ENCODE measurements at places on chromosomes 13 and 19.

DNA sequence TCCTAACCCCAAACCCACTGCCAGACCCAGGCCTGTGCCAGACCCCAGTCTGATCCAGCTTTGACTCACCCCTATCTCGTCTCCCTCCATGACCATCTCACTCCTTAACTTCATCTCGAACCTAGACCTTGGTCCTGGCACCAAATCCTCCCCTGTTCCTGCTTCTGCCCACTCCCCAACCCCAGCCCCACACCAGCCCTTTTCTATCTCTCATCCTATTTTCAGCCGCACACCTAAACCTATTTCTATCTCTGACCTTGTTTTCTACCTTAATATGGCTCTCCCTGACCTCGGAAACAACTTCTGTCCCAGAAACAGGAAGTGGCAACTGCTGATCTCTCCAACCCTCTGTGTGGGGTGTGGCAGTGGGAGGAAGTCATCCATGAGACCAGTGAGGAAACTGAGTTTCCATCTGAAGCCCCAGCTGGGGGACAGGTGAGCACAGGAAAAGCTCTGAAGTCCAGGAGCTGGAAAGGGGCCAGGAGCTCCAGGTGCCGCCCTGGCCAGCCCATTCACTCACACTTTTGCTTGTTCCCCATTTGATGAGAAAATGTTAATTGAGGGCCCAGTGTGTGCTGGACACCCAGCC lies 13.7 kb downstream of the PTH2 start:
- peak; percentile 76 for DNase-seq

DNA sequence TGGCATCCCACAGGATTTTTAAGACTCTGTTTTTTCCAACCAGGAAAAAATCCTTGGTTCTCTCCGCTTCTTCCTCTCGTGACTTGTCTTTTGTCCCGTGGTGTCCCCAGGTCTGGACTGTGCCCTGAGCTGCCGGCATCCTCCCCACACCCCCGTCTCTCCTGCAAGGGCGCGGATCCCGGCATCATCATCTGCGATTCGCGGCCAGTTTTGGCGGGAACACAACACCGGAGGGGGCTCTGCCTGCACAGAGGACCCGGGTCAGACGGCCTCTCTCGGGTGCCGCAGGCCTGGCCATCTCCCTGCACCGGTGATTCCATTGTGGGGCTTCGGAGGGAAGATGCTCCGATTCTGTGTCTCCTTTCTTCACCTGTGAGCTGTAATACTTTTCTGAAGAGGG lies 18.8 kb upstream of the GAS6 start:
- no peak for DNase-seq

GRCh38 chr13:59686798-59687394 lies 476.8 kb downstream of the DIAPH3 start:
- DNase-seq, result no peak

DNA sequence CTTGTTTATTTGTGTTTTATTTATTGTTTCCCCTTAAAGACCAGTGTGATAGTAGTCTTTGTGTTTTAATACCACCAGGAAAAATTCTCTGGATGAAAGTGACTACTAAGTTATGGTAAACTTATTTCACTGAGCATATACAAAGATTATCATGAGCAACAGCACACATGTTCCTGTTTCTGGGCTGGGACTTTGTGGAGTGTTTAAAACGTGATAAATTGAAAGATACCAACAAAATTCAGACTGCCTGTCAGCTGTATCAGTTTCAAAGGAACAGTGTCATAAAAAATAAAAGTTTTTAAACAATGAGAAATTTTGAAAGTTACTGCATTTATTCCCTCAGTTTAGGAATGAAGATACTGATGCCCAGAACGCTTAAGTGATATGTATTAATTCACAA lies 259.4 kb downstream of the DACH1 start:
- no peak for DNase-seq

GRCh38 chr13:44921246-44921877 lies 67.9 kb downstream of the NUFIP1 start:
- DNase-seq, result no peak

- peak; percentile 56 for DNase-seq
Measured at GRCh38 chr13:96824140-96824539, 170.1 kb downstream of the OXGR1 start.

GRCh38 chr13:112205990-112206389 lies 139.0 kb downstream of the SOX1 start:
- DNase-seq, result no peak

GRCh38 chr19:45215391-45216191 lies 29.6 kb downstream of the EXOC3L2 start:
- DNase-seq, result no peak

DNA sequence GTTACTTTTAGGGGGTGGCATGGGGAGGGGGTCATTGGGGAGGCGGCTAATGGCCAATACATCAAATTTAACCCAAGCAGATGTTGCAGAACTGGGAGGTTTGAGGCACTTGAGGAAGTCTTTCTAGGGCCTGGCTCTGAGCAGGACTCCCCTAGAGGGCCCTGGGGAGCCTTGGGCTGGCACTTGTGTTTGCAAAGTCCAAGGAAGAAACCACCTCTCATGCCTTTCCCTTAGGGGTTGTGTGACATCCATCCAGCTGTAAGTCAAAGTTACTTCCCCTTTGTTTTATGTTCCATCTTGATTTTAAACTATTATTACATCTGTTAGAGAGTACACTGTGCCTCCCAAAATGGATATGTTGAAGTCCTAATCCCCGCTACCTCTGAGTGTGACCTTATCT lies 159.9 kb downstream of the KATNAL1 start:
- DNase-seq, result no peak

DNA sequence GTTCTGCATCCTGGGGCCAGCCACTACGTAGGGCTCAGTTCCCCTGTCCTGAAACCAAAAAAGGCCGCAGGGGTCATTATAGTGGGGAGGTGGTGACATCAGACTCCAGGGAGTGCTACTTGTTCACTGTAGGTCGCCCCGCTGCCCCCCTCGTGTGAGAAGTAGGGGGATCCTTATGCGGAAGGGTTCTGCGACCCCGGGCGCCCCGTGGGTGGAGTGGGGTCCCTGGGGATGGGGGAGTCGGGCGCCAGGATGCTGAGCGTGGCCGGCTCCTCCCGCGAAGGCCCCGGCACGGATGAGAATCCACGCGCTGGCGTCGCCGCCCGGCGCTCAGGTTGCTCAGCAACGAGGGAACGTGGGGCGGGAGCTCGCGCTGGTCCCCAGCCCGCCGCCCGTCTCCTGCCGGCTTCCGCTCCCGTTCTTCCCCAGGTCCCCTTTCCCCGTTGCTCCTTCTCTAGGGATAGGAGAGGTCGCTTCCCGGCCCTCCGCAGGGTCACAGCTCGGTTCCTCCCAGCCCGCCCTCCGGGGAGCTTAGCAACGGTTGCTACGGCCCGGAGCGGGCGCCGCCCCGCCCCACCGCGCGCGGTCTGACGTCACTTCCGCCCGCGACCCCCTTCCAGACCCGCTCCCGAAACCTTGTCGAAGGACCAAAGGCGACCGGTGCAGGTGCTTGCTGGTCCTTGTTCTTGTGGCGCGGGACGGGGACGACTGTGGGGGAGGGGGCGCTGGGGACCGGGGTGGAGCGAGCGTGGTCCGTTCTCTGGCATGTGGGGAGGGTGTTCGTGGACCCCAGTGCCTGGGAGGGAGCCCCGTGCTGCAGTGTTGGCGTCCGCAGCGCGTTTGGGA lies at the start of gene NAT14:
Gene NAT14, plus strand, starts transcription at position 596 of the 846 bp plus-strand sequence. CDS start 521 bp downstream, outside the sequence.
- DNase-seq, result peak; percentile 23

- no peak for DNase-seq
Measured at GRCh38 chr13:25776722-25777121, 275.1 kb downstream of the SHISA2 start.

- no peak for DNase-seq
Measured at GRCh38 chr19:7122701-7123100, 53.2 kb downstream of the ZNF557 start.

DNA sequence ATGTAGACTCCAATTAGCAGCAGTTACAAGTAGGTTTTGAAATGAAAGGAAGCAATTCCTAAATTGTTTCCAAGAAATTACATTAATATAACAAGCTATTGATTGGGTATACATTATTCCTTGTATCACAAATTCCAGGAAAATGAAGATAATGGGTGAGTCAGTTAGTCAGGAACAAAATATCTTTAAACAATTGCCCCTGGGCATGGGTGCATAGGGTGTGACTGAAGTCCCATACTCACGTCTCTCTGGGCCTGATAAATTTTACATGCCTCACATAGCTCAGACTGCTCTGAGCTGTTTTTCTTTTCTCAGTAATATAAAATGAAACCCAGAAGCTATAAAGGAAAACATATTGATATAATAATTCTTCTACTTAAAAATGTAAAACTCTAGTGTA lies 87.8 kb downstream of the FNDC3A start:
- DNase-seq, result no peak

GRCh38 chr13:21324803-21325202 lies 134.3 kb downstream of the ZDHHC20 start:
- peak; percentile 90 for DNase-seq

- DNase-seq, result peak; percentile 84
Measured at GRCh38 chr19:3369337-3370213, 3.2 kb downstream of the NFIC start.

- DNase-seq, result no peak
Measured at GRCh38 chr13:23748109-23748990, 140.8 kb downstream of the MIPEP start.

- no peak for DNase-seq
Measured at GRCh38 chr13:39567569-39567968, 35.4 kb downstream of the LHFPL6 start.

GRCh38 chr19:55208880-55209692 lies at the start of gene PTPRH:
PTPRH (minus strand) TSS chr19:55209501; CDS start chr19:55209433, 68 bp downstream.
- no peak for DNase-seq

- no peak for DNase-seq
Measured at GRCh38 chr19:33621065-33621785, 528 bp upstream of the CHST8 start.

GRCh38 chr13:33512880-33513554 lies 227.5 kb upstream of the STARD13 start:
- DNase-seq, result no peak

GRCh38 chr13:49669735-49670309 lies 21.5 kb downstream of the EBPL start:
- peak; percentile 48 for DNase-seq

- no peak for DNase-seq
Measured at GRCh38 chr13:28049880-28050875, 50.2 kb downstream of the FLT3 start.

DNA sequence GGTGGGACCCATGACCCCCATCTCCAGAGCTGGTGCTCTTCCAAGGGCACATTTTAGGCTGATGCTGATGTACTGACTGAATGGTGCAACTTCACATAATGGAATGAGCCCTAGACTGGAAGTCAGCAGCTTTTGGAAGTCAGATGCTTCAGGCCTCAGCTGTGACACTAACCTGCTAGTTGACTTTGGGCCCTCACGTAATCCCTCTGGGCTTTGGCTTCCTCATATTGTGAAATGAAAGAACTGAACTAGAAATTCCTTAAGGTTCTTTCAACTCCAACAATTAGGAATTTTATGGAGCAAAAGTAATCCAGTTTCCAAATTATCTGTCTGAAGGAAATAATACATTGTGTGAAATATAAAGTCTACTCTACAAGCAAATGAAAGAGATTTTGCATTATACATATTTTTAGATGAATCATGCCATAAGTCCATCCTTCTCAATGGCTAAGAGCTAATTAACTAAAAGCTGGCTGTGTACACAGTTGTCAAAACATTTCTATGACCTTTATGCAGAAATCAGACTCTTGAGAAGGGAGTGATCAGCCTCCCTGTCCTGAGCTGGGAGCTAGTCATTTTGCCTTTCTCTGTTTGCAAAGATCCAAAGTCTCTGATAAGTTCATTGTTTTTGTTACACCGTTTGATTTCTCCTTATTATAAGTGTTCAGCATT lies 204.2 kb downstream of the DCLK1 start:
- DNase-seq, result no peak

DNA sequence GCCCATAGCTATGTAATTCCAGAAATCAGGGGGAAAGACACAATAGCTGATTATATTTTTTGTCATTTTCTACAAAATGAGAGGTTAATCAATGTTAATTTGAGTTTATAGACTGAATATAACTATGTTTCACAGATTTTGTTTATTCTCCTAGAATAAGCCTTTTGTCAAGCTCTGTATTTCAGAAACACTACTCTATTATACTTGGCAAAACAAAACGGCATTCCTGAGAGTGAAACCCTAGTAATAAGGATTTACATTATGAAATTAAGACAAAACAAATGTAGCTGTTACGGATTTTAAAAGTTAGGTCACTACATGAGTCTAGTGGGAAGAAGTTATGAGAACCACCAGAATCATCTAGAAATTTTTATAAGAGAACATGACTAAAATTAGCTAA lies 334.2 kb downstream of the KLF12 start:
- no peak for DNase-seq

DNA sequence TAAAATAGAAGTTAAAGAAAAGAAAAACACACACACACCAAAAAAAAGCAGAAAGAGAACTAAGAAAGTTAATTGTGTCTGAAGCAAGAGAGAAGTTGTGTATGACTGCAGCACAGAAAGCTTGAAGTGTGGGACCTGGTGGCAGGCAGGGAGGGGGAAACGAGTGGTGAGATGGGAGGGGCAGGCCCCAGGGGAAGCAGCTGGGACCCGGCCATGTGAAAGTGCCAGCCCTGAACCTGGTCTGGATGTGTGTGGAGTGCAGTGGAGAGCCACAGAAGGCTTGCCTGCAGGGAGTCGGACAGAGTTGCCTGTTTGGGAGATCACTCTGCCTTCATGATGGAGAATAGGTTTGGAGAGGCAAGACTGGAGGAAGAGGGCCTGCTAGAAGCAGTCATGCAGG lies 199.0 kb downstream of the GGACT start:
- no peak for DNase-seq

- no peak for DNase-seq
Measured at GRCh38 chr19:18100710-18101109, 3.1 kb downstream of the MAST3 start.

DNA sequence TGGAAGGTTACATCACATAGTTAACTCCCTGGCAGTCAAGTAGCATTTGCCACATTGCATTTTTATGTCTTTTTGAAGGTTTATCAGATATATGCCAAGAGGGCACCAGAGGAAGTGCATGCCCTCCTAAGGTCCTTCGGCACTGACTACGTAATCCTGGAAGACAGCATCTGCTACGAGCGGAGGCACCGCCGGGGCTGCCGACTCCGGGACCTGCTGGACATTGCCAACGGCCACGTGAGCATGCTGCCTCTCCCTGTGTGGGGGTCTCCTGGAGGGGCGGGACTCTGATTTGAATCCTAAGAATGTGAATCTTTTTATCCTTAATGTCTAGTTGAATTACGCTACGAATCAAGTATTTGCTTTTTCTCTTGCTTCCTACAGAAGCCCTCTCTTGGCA lies 74.8 kb downstream of the DPY19L3 start:
- DNase-seq, result no peak

- DNase-seq, result no peak
Measured at GRCh38 chr13:48720621-48721020, 66.9 kb downstream of the CYSLTR2 start.

GRCh38 chr13:98534821-98535220 lies 42.1 kb downstream of the STK24 start:
- no peak for DNase-seq

Data from inflammatory macrophage treated with lipopolysaccharide for 4 hours (primary cell).